ENCODE measurements at places on chromosomes 12 and 14.

GRCh38 chr14:68444449-68445168 is 348.3 kb downstream of the ZFP36L1 start:
- DNase-seq = no peak

GRCh38 chr14:65045006-65045405 is 57.3 kb downstream of the MAX start:
- DNase-seq = no peak

GRCh38 chr14:100556140-100556475 is 31.1 kb downstream of the BEGAIN start:
- DNase-seq = no peak

GRCh38 chr14:103084021-103084919 is at the start of gene LBHD2:
Gene LBHD2 (plus strand): TSS chr14:103084210. CDS start chr14:103086013, 1,803 bp downstream.
- no peak for DNase-seq

DNA sequence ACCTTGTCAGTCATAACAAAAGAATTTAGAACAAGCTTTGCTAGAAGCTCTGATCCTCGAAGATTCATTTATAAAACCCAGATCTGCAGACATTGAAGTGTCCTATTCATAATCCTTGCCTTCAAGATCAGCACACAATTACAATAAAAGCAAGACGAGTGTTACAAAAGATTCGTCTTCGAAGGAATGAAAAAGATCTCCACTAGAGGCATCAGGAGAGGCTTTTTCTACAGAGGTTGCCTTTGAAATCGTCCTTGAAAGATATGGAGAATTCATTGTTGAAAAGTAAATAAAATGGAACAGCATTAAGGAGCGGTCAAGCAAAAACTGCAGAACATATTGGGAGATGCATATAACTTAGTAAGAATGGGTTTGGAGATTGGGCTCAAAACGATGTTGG is 146.4 kb downstream of the BMP4 start:
- DNase-seq = no peak

GRCh38 chr12:39040275-39040674 is 134.9 kb upstream of the CPNE8 start:
- DNase-seq = no peak

DNA sequence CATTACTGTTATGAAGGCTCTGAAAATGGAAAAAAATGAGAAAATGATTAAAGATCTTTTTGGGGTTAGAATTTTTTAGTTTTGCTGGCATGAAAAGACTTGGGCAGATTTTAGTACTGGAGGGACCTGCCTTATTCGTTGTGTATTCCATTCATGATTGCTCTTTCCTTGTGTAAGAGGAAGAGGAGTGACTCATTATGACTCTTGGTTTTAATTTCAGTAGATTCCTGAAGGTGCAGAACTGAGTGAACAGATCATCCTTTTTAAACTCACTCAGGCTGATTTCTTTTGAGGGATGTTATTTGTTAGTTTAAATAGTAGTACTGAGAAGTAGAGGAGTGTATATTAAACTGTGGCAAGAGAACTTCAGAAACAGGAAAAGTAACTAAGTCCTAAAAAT is 41.6 kb downstream of the AKAP6 start:
- DNase-seq = peak; percentile 15

- no peak for DNase-seq
Observed at GRCh38 chr14:75204116-75204515, 27.7 kb upstream of the TMED10 start.

- DNase-seq = no peak
Observed at GRCh38 chr12:50215033-50215432, 47.9 kb upstream of the CERS5 start.

- peak; percentile 45 for DNase-seq
Observed at GRCh38 chr12:78101113-78101876, 270.6 kb downstream of the NAV3 start.

GRCh38 chr12:67649261-67649569 is 670 bp downstream of the DYRK2 start:
- DNase-seq = peak; percentile 68

GRCh38 chr12:124563401-124563800 is 4.0 kb downstream of the NCOR2 start:
- DNase-seq = no peak

DNA sequence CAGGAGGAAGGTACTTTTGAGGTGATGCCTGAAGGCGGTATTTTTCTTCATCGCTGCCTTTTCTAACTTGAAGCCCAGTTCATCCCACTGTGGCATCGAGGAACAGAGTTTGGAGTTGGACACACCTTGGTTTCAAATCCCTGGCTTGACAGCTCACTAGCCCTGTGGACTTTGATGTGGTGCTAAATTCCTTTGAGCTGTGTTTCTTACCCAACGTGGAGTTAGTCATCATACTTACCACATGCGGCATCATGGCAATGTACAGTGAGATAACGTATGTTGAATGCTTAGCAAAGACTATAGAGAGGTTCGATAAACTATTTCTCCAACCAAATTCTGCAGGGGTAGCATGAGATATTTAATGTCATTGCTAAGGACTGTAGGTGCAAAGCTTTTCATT is 3.4 kb downstream of the PLEKHG3 start:
- no peak for DNase-seq

GRCh38 chr14:29982171-29982570 is 54.5 kb upstream of the PRKD1 start:
- no peak for DNase-seq

GRCh38 chr12:13373803-13374202 is 177.3 kb downstream of the EMP1 start:
- DNase-seq = no peak

DNA sequence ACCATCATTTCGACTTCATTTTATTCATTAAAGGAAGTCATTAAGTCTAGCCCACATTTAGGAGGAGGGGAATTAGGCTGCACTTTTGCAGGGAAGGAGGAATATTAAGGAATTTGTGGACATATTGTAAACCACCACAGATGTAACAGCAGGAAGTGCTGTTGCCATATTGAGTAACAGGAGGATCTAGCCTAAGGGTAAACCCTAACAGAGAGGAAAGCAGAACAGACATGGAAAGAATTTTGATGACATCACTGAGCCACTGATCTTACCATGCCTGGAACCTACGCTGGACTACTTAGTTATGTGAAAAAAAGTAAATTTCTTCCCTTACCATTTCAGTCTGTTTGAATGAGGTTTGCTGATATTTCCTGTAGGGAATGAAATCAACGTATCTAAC is 100.7 kb upstream of the ATF7IP start:
- DNase-seq = peak; percentile 60

DNA sequence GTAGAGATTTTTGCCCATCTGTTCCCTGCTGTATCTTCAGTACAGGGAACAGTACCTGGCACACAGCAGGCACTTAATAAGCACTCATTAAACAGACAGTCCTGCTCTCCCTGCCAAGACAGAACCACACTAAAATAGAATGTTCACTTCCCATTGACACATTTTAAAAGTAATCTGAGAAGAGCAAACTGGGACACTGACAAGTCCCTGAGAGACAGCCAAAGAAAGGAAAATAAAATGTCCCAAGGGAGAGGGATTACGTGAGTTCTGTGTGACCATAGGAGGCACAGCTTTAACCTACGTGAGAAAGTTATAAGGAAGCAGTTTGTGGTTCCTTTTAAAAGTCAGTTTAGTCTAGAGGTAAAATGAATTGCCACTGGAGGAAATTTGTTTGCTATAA is 43.9 kb upstream of the SYCP3 start:
- DNase-seq = peak; percentile 55

- DNase-seq = no peak
Observed at GRCh38 chr14:72736786-72737559, 156.9 kb downstream of the DPF3 start.

DNA sequence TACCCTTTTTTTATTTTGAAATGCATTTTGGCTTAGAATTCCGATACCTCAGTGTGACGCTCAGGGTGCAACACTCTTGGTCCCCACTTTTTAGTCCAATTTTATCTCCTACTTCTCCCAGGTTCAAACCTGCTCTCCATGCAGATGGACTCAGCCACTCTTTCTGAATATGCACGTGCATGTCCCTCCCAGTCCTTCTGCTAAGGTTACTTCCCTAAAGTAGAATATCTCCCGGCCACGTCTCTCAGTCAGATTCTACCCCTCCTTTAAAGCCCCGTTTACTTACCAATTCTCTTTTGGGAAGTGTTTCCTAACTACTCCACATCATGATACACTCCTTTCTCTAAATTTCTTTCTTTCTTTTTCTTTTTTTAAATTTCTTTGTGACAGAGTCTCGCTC is 15.5 kb upstream of the PARP11 start:
- no peak for DNase-seq

GRCh38 chr12:116267948-116268347 is 9.5 kb downstream of the MED13L start:
- DNase-seq = no peak

DNA sequence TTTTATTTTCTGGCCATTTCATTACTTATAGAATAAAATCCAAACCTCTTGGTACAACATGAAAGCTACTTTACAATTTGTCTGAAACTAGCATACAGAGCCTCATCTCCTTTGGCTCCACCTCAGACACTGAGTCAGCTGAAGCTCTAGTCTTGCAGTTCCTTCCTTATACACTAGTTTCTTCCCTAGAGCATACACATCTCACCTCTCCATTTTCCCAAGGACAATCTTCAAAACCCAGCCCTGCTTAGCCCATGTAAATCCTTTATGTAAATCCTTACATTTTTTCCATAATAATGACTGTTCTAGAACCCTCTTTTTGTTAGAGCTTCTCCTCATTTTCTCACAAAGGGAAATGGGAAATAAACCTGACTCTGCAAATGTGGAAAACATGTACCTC is 463.4 kb downstream of the SLC16A7 start:
- DNase-seq = no peak

- DNase-seq = no peak
Observed at GRCh38 chr12:113861708-113862312, 104.3 kb downstream of the RBM19 start.

- no peak for DNase-seq
Observed at GRCh38 chr12:111650912-111651311, 34.8 kb downstream of the BRAP start.
